Activated CD8-positive, alpha-beta memory T cell treated with anti-CD3 and anti-CD28 coated beads for 1 hour (primary cell): ENCODE measurements at places on chromosomes 12 and 14.

DNA sequence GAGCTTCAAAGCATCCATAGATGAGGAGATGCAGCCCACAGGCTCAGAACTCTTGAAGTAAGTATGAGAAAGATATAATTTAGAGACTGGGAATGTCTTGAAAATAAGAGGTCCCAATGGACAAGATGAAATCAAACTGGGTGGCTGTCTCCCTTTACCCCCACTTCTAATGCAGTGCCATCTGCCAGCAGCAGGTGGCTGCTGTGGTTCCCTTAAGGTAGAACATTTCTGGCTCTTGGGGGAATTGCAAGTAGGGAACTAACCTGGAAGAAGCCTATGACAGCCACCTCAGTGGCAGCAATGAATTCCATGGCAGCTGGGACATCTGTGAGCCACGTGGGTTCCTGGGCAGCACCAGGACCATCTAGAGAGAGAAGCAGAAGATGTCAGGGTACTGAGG is 648 bp downstream of the ERP27 start:
- DNase-seq = no peak

GRCh38 chr14:51431033-51431709 is 191.1 kb downstream of the TMX1 start:
- DNase-seq = no peak

- DNase-seq = no peak
Observed at GRCh38 chr12:132495629-132496357, 5.8 kb downstream of the FBRSL1 start.

GRCh38 chr12:108117163-108117849 is 11.8 kb upstream of the WSCD2 start:
- DNase-seq = no peak

DNA sequence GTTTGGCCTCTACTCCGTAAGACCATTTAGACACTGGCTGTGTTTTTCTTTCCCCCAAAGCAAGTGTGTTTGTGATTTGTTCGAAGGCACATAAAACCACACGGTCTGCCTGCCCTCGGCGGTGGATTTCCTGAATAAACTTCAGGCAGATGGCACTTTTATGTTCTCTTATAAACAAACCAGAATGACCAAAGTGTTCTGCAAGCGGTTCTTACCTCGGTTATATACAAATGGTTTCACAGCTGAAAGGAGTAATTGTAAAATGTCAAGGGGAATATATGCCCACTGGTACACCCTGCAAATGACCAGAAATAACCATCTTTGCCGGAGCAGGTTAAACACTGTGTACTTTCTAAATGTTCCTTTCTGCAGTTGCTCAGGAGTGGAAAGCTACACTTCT is 1475.8 kb upstream of the TMEM132C start:
- no peak for DNase-seq
